Stimulated activated CD8-positive, alpha-beta memory T cell treated with anti-CD3 and anti-CD28 coated beads, Interleukin-4, amount 100 ng/mL, for 48 hours (primary cell): ENCODE measurements at places on chromosomes 16 and 17.

GRCh38 chr16:14321542-14321941, 250.4 kb downstream of the MRTFB start:
- no peak for DNase-seq

DNA sequence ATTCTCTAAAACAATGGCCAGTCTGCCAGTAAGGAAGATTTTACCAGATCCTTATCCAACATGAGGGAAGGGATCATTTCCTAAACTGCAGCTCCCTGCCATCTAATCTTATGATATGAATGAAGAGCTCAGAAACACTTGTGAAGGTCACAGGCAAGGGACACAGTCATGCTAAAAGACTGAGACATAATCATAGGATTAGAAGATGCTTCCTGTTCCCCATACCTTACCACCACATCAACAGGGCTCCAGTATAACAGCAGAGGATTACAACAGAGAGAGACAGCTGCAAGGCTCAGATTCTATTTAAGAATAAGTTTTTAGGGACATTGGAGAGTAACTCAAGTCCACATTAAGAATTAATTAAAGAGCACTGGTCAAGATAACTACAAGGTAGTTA, 93.3 kb downstream of the BRIP1 start:
- no peak for DNase-seq

DNA sequence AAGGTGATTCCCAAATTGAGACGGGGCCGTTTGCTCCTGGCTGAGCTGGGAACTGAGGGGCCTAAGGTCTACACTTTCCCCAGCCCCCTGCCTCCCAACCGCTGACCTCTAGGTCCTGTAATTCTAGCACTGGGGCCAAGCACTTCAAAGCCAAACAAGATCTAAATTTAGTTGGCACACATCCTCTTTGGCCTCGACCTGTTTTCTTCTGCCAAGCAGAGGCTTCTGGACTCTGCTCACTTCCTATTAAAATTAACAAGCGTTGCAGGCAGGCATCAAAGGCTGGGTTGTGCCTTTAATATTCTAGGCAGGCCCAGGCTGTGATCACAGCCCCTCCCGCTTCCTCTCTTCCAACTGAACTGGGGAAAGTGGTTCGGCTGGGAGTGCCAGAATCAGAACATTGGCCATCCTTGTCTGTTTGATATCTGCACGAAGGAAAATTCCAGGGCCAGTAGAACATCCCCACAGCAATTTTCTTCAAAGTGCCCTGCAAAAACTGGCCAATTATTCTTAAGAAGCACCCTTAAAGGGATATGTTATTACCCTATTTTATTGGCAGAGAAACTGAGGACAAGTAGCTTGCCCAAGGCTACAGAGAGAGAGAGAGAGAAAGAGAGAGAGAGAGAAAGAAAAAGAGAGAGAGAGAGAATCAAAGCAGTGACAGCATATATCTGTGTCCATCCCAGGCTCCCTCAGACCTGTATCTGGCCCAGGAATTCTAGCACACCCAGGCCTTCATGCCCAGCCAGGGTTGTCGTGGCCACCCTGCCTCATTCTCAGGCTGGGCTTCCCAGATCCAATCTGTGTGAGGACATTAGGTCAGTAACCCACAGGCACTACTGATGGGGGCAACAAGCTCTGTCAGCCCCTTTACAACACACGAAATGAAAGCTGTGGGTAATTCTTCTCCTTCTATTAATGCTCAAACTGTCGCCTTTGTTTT, 12.8 kb upstream of the MT4 start:
- no peak for DNase-seq

- DNase-seq = no peak
These were observed 2.0 kb downstream of the ADAT1 start for GRCh38 chr16:75621170-75621477.

DNA sequence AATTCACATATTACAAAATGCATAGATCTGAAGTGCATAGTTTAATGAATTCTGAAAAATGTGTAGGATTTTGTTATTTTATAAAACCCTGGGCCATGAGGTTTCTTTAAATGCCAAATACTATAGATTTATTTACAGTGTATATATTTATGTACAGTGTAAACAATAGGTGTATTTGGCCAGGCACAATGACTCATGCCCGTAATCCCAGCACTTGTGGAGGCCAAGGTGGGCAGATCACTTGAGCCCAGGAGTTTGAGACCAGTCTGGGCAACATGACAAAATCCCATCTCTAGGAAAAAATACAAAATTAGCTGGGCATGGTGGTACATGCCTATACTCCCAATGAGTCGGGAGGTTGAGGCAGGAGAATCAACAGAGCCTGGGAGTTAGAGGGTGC, 249.4 kb downstream of the PRKCA start:
- DNase-seq = no peak

DNA sequence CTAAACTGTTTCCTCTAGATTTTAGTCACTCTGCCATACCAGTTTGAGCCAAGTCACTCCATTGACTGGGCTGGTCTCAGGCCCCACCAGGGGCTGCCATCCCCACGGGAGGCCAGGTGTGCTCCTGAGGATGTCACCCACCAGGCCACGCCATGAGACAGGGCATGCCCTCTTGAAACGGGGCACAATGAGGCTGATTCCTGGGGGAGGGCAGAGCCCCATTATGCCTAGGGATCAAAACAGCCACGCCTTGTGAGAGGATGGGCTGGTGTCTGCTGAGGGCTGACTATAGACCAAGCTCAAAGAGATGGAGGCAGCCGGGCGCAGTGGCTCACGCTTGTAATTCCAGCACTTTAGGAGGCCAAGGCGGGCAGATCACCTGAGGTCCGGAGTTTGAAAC, 21.5 kb downstream of the GINS2 start:
- no peak for DNase-seq

- DNase-seq = peak; percentile 54
These were observed 1.5 kb downstream of the HAPSTR1 start for GRCh38 chr16:9092978-9093344.

- DNase-seq = no peak
These were observed 109.5 kb downstream of the CDH8 start for GRCh38 chr16:61926766-61927165.

DNA sequence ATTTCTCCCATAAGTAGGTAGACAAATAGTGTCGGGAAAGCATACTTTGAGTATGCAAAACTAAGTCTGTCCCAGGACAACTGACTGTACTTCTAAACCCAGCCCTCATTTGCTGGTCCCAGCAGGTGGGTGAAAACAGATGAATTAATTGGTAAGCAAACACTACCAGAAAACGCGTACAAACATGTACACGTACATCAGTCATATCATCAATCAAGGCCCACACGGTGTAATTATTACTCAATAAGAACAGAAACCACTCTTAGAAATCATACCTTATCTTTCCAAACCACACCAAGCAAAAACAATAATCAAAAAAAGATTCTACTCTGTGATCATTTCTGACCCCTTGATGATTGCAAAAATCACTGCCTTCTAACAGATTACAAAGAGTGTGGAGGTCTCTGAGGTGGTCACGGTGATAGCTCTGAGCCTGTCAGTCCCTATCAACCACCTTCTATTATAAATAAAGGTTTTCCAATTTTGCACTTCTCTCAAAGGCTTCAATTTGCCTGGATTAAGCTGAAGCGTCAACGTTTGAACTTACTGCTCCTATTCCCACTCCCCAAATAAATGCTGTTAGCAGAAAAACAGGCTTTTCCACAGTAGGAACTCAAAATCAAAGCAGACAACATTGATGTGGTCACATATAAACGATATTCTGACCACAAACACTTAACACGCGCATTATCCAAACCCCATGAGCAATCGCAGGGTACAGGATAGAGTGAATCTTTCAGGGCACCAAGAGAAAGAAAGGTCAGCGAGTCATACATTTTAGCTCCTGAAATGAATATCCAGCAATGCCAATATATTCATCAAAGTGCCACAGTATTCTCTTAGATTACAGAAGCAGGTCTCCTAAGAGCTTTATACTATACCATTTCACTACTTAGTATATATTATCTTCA, 211.9 kb downstream of the STX8 start:
- DNase-seq = peak; percentile 33

- DNase-seq = no peak
These were observed 67.3 kb upstream of the FA2H start for GRCh38 chr16:74841904-74842303.

GRCh38 chr17:49576917-49577649, 1.4 kb downstream of the NXPH3 start:
- no peak for DNase-seq

DNA sequence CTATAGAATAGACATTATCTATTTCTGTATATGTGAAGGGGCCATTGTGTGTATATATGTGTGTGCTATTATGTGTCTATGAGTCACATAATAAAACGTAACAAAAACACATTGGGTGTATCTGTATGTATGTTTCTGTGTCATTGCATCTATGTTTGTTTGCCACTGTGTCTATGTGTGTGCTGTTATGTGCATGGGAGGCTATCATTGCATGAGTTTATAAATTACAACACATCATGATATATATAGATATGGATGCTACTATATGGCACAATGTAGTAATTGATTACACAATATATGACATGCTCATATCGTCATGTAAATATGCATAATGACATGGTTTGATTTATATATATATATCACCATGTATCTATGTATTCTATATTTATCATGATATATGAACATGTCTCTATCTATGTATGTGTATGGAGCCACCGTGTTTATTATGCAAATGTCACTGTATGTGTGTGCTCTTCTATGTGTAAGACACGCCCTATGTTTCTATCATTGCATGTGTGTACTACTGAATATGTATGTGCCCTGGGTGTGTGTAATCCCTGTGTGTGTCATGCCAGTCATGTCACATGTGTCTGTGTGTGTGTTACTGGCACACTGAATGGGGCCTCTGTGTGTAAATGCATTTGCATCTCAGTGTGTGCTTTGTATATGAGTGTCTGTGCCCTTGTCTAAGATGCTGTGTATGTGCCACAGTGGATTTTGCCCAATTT, 1.4 kb upstream of the TSPOAP1 start:
- peak; percentile 75 for DNase-seq

GRCh38 chr16:19872179-19872863, 12.3 kb downstream of the GPRC5B start:
- no peak for DNase-seq

GRCh38 chr17:75387771-75388170, 17.7 kb downstream of the GRB2 start:
- DNase-seq = no peak

GRCh38 chr16:78902321-78902720, 698.2 kb downstream of the MAF start:
- DNase-seq = no peak

DNA sequence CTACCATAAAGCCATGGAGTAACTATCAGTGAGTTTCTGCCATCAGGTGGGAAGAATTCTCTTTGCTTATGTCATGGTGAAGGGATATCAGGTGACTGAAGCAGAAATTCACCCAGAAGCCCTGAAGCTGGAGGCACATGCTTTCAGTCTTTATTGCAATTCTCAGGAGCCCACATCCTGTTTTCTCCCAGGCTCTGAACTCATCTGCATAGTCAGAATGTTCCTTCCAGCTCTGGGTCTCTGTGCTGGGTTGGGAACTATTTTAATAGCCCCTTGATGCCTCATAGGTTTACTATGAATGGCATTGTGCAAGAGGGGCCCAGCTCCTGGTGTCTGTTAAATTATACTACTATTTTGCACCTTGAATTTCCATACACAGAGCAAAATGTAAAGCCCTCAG, 198.4 kb upstream of the SOX9 start:
- DNase-seq = no peak

DNA sequence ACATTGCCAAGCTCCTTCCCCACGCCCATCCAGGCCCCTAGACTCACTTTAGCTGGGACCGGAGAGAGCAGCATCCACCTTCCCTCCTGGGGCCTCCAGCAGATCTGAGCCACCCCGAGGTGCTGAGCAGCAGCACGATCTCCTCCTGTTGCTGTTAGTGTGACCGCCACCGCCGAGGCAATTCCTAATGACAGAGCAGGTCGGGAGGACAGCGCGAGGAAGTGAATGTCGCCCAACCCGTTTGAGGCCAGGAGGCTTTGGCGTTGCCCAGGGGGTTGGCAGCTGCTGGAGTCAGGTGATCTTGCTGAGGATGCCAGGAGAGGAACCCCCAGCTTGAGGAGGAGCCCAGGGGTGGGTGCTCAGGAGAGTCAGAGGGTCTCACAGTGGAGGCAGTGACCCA, at the start of gene RNF222:
Gene RNF222 (minus strand): TSS at position 192 of the 400 bp plus-strand sequence. CDS start 4,366 bp downstream, outside the sequence.
- no peak for DNase-seq

DNA sequence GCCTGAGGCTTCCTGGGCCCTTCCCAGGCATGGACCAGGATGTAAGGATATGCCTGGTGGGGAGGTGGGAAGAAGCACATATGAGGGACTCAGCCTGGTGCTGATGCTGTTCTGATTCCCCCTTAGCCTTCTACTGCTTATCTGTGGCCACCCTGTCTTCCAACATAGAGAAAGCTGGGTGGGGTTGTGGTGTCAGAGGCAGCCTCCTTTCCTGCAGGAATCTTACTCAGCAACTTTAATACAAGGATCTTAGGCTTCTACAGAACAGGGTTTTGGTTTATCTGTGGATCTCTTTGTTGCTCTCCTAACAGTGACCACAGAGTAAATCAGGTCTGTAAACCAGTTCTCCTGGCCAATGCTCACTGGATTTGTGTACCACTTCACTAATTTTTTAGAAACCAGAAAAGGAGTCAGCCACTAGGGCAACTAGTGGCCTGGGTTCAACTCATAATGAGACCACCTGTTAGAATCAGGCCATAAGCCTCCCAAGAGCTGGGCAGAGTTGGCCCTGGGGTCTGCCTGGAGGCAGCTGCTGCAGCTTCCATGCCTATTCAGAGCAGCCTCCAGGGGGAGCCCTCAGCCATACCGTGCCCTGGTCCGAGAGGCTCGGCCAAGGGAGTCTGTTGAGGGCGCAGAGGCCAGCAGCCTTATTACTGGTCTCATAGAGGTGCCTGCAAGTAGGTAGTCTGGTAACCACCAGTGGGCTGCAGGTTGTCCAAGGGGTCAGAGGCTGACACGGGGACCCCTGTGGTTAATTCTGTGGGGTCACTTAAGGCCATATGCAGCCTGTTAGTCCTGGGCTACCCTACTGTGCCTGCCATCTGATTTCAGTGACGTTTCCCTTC, 7.1 kb downstream of the HAS3 start:
- DNase-seq = peak; percentile 80

DNA sequence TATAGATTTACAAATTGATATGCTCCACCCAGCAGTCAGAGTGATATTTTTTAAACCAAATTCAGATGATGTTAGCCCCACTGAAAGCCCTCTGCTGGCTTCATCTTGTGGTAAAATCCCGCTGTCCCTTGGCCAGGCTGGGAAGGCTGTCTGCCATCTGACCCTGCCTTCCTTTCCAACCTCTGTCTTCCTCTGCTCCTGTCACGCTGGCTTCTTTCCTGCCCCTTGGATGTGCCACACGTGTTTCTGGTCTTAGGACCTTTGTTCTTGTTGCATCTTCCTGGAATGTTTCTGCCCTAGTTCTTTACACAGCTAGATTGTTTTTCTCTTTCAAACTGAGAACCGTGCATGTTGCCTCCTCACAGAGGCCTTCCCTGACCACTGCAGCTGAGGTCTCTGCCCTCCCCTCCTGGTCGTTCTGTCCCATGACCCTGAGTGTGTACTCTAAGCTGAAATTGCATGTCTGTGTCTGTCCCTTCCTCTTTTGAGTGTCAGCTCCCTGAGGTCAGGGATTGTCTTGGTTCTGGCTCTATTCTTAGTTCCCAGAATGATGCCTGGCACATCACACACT, 11.4 kb downstream of the NT5M start:
- DNase-seq = no peak

GRCh38 chr16:20940871-20941635, 40.5 kb downstream of the LYRM1 start:
- DNase-seq = peak; percentile 45

- DNase-seq = no peak
These were observed 1.7 kb upstream of the MNT start for GRCh38 chr17:2402544-2402943.

- DNase-seq = peak; percentile 45
These were observed 36.6 kb upstream of the IL21R start for GRCh38 chr16:27365142-27366089.

- no peak for DNase-seq
These were observed 15.0 kb upstream of the MPHOSPH6 start for GRCh38 chr16:82185012-82185411.
